ENCODE measurements at places on chromosomes 1 and 21.

- DNase-seq = no peak
These were observed 622.3 kb downstream of the PTPRU start for GRCh38 chr1:29858646-29859045.

- DNase-seq = no peak
These were observed 14.5 kb downstream of the IFNAR2 start for GRCh38 chr21:33244082-33244778.

DNA sequence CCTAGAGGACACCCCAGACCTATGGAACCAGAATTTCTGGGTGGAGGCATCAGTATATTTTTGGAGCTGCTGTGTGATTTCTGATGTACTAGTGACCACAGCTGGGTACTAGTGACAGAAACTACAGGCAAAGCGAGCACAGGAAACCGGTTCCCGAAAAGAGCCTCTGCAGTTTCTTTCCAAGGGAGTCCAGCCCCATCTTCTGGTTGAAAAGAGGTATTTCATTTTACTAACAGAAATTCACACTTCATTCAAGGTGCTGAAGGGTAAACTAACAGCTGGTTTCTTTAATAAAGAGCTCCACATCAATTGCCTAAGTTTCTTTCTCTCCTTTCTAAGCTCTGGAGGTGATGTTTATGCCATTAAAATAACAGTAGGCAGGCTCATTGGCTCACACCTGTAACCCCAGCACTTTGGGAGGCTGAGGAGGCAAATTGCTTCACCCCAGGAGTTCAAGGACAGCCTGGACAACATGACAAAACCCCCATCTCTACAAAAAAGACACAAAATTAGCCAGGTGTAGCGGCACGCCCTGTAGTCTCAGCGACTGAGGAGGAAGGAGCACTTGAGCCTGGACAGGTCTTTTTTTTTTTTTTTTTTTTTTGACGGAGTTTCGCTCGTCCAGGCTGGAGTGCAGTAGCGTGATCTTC, 22.0 kb downstream of the THAP3 start:
- peak; percentile 69 for DNase-seq

GRCh38 chr1:167881786-167882185, 32.1 kb downstream of the ADCY10 start:
- no peak for DNase-seq

- no peak for DNase-seq
These were observed 22.7 kb downstream of the KRTAP10-1 start for GRCh38 chr21:44517175-44517899.

GRCh38 chr1:232627645-232628334, 2.1 kb downstream of the SIPA1L2 start:
- DNase-seq = peak; percentile 83

- DNase-seq = no peak
These were observed 42.4 kb downstream of the S100B start for GRCh38 chr21:46562472-46562871.

DNA sequence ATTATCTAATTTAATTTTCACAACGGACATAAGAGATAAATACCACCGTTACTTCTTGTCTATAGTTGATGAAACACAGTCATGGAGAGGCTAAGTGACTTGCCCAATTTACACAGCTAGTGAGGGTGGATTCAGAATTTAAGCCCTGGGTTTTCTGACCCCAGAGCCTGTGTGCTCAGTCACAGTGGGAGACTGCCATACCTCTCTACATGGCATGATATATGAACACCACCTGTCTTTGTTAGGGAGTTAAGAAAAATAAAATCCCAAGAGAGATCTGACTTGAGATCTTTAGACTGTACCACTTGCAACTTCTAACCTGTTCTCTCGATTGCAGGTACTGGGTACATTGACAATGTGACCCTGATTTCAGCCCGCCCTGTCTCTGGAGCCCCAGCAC, 40.3 kb downstream of the LAMC2 start:
- DNase-seq = peak; percentile 42

GRCh38 chr1:65172936-65173690, 25.1 kb downstream of the AK4 start:
- DNase-seq = no peak

DNA sequence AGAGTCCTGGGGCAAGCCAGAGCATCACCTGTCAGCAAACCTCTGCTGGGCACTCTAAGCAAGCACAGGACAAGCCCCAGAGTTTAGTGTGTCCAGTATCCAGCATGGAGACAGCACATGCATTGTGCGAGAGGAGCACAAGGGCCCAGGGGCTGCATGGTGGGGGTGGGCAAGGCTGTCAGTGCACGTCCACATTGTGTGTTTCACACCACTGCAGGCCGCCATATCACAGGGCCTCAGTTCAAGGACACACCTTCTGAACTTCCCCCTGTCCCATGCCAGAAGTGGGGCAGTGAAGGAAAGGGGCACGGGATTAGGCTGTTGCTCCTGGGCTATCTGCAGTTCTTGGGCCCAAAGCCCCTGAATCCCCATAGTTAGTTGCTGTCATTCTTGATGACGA, 782 bp upstream of the TSTD1 start:
- DNase-seq = no peak

DNA sequence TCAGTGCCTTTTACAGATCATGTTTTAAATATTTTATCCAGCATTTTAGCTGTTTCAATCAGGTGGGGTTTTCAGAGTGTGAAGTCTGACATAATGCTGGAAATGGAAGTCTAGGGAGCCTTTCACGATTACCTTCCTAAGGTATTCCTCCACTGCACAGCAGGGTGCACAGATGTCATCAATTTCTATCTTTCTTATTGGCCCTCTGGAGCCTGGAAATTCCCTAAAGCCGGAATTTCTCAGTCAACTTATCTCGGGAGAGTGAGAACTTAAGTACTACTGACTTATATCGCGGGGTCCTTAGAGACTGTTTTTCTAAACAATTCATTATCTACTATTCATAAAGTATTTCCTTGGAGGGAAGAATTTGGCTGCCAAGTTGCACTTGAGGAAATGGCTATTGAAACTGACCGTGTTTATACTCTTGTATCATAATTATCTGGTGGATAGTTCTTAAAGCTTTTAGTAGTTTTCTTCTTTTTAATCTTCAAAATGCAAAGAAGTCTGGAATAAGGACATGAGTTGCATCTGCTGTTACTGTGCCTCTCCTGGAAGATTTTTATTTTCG, 311.8 kb upstream of the B3GALT2 start:
- no peak for DNase-seq

GRCh38 chr1:219039682-219040154, 134.0 kb upstream of the LYPLAL1 start:
- DNase-seq = no peak

- DNase-seq = peak; percentile 65
These were observed 90.5 kb downstream of the EDEM3 start for GRCh38 chr1:184664042-184664660.

DNA sequence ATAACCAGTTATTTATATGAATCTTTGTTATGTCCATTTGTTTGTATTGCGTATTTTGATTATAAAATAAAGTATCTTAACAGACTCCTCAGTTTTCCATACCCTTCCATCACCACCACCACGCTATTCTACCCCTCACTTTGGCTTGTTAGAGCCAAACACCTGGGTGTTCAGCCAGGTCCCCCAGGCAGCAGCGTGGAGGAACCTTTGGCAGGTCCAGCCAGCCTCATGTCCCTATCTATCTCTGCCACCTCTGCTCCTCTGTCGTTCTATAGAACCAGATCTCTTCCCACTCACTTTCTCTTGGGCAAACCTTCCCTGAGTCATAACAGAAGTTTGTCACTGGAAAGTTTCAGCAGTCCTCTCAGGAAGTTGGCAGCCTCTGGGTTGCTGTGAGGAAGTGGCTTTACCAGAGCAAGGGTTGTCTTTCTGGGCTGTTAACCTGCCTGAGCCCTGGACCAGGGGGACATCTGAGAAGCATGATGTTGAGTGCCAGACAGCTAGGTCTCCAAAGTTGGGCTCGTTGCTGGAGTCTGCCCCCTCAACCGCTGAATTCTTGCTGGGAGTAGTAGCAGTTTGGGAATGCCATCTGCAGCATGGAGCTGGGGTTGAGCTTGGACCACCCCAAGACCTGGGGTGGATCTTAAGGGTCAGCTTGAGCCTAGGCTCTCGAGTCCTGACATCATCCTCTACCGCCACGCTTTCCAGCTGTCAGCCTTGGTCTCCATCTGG, 996 bp upstream of the SH3BGRL3 start:
- no peak for DNase-seq

DNA sequence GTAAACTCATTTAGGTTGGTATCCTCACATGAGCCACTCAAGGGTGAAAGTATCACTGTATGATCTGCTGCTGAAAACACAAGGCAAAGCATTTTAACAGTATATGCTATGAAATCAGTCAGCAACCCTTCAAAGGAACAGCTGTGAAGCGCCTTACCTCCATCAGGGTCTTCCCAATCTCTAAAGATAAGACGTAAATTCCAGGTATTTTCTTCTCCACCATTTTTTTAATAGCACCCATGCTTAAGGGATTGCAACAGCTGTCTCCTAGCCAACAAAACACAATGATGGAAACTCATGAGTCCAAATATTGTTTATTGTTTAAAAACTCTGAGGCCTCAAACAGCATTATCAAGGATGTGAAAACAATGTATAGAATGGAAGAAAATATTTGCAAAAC, 4.8 kb downstream of the PPT1 start:
- no peak for DNase-seq

DNA sequence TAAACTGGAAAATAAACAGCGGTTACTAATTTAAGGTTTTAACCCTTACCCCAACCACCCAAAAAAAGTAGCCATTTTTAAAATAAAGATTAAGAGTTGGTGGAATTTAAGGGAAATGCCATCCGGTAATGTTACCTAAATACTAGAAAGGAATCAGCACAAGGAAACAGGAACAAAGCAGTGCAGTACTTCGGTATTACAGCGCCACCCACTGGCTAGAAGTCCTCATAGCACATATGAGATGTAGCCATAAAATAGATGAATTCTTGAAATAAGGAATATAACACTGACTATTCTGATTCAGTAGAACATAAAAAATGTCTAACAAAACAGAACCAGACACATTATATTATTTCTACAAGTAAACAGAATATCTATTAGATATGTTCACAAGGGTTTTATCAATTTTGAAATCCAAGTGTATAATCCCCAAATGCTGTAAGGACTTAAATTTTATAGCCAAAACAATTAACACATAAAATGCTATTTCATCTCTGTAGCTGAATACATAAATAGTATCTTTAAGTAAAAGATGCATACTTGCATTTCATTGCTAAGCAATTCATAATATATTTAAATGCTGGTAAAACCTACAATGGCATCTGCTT, 58.8 kb downstream of the FRRS1 start:
- DNase-seq = peak; percentile 84

GRCh38 chr1:2548068-2548589, 8.0 kb upstream of the TNFRSF14 start:
- peak; percentile 91 for DNase-seq

- DNase-seq = no peak
These were observed 64.4 kb downstream of the SUSD4 start for GRCh38 chr1:223299553-223299952.

- DNase-seq = no peak
These were observed 16.4 kb upstream of the CGN start for GRCh38 chr1:151494741-151495281.

- DNase-seq = no peak
These were observed at the start of gene HSPG2 for GRCh38 chr1:21937034-21937371. Gene HSPG2, minus strand, starts transcription at chr1:21937310. Its CDS starts 93 bp downstream, at chr1:21937217.

DNA sequence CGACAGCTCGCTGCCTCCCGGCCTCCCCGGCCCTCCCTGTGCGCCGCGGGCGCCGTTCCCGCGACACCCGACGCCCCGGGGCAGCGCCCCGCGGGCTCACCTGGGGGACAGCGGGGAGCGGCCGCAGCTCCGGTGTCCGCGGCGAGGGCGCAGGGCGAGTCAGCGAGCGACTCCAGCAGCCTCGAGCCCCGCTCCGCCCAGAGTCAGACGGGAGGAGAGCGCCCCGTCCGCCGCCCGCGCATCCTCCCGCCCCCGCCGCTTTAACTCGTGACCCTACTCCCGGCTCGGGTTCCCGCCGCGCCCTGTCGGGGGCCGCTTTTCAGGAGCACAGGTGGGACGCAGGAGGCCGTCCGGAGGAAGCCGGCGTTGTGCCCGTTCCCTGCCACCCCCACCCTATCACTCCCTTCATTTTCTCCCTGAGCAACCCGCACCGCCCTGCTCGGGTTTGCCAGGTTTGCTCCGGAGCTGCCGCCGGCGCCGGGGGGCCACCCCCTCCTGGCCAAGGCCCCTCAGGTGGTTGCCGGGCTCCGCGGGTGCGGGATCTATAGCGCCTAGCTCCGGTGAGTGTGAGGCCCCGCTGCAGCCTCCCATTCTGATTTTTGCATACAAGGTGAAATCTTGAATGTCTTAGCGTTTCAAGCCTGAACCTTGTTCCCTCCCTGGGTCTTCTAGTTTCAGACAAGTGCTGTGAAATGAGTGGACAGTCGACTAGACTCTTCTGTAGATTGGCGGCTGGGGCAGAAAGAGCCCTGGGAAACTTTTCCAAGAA, at the start of gene MCOLN3:
TSS of gene MCOLN3 (minus strand) at position 205 of the 769 bp plus-strand sequence. CDS start 3,140 bp downstream, outside the sequence.
- peak; percentile 88 for DNase-seq

DNA sequence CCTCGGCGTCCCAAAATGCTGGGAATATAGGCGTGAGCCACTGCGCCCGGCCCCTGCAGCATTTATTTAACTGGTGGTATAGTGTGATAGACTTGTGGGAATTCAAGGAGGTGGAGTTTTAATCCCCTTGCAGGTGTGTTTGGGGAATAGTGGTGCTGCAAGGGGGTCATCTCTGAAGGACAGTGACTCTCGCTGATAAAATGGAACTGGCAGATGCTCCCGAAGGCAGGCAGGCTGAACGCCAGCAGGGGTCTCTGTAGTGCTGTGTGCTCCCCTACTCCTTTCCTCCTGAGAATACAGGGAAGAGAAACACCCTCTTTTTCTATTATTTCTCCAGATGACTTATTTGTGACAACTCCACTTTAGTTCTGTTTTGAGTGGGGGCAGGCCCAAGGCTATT, 4.0 kb downstream of the OSCP1 start:
- DNase-seq = peak; percentile 61

- DNase-seq = no peak
These were observed 67.7 kb upstream of the TLR5 start for GRCh38 chr1:223210788-223211120.

- no peak for DNase-seq
These were observed 83.7 kb downstream of the ROR1 start for GRCh38 chr1:63857478-63857877.

DNA sequence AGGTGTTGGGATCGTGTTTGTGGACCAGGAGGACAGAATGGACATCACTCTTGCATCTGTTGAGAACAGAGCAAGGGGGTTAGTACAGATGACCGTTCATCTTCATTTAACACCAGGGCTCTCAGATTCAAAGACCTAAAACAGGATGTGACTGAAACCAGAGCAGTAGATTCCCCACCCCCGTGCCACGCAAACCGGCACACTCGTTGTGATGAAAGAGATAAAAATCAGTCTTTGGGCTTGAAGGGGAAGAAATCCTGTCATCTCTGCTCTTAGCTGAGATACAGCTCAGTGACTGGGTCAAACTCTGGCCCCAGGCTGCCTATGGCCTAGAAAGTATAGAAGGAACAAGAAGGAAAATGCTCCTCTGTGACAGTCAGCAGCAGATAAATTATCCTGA, 146.2 kb upstream of the KRTAP19-8 start:
- no peak for DNase-seq

DNA sequence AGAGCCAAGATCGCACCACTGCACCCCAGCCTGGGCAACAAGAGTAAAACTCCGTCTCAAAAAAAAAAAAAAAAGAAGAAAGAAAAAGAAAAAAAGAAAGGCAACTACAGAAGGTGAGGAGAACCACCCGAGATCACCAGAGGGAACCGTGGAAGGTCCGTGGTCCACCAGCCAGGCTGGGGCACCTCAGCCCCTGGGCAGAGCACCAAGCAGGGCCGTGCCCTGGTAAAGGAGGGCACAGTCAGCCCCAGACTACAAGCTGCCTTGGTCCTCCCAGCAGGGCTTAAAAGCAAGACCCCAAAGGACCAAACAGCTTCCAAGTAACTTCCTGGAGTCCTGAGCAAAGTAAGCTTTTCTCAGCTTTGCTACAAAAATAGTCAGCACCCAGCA, 8.8 kb upstream of the SAMD11 start:
- no peak for DNase-seq
